Head of caudate nucleus (tissue), 42 donors: ENCODE measurements at places on chromosomes 4 and X.

- DNase-seq: no peak
Measured at GRCh38 chrX:25733148-25733547, 405.0 kb upstream of the MAGEB18 start.

DNA sequence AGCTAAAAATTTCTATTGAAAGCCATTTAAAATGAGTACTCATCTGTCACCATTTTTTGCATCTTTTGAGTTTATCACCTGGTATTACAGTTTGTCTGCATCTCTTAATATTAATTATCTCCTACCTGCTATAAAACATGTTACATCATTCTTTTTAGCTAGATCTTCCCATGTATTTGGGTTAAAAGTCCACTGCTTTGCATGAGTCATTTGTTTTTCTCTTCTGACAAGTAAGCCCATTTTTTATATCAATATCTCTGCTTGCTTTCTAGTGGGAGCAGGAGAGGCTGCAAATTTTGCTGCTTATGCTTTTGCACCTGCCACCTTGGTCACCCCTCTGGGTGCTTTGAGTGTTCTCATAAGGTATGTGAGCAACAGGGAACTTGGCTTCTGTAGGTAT is 16.1 kb downstream of the NIPAL1 start:
- no peak for DNase-seq

DNA sequence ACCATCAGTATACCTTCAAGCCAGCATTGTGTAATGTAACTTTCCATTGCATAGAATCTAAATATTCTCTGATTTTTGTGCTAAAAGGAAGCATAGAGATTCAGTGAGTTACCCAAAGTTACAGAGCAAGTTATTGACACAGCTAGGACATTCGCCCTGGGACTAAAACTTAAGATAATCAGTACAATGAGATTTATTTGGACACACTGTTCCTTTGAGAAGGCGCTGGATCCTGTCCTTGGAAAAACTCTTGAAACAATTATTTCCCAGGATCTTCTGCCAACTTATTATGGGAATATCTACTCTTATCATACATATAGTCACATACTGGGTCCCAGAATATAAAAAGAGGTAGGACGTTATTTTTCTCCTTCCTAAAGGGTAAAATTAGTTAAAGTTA is 392.0 kb downstream of the UBE2NL start:
- no peak for DNase-seq

- no peak for DNase-seq
Measured at GRCh38 chr4:178553201-178553600, 1111.0 kb upstream of the AGA start.

- no peak for DNase-seq
Measured at GRCh38 chrX:10471418-10471817, 149.0 kb downstream of the MID1 start.

- DNase-seq: no peak
Measured at GRCh38 chr4:85784947-85785346, 310.0 kb downstream of the ARHGAP24 start.

- no peak for DNase-seq
Measured at GRCh38 chr4:47198791-47199190, 167.4 kb downstream of the GABRB1 start.

- no peak for DNase-seq
Measured at GRCh38 chr4:68963374-68963773, 11.8 kb upstream of the UGT2A3 start.

- no peak for DNase-seq
Measured at GRCh38 chrX:48893556-48894348, 3.8 kb downstream of the TIMM17B start.

- no peak for DNase-seq
Measured at GRCh38 chr4:134024251-134024650, 177.3 kb downstream of the PABPC4L start.

GRCh38 chr4:130092187-130093015 is 996.4 kb downstream of the C4orf33 start:
- DNase-seq: no peak

GRCh38 chr4:6779667-6780565 is 2.6 kb upstream of the KIAA0232 start:
- peak; percentile 40 for DNase-seq
